CD4-positive, alpha-beta T cell treated with Interleukin-17A for 4 hours (primary cell): ENCODE measurements at places on chromosomes 2 and 18.
A peak's percentile ranks its signal among the peaks of the same experiment; 100 is the strongest.

- DNase-seq, result no peak
These were observed 72.1 kb upstream of the ZFP36L2 start for GRCh38 chr2:43298500-43298899.

DNA sequence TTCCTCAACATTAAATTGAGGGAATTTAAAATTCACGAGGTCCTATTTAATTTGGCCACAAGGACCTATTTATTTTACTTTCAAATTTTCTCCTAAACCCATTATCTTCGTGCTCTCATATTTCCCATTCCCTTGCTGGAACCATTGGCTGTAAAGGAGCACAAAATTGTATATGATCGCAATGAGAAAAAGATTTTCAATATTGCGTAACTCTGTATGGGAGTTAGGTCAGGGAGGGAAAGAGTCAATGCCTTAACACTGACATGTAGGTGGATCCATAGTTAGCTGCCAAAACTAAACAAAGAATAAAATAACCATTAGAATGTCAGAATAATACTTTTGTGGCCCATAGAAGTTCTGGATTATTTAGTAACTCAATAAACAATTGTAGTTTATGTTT, 40.6 kb upstream of the ZC3H15 start:
- DNase-seq, result no peak

DNA sequence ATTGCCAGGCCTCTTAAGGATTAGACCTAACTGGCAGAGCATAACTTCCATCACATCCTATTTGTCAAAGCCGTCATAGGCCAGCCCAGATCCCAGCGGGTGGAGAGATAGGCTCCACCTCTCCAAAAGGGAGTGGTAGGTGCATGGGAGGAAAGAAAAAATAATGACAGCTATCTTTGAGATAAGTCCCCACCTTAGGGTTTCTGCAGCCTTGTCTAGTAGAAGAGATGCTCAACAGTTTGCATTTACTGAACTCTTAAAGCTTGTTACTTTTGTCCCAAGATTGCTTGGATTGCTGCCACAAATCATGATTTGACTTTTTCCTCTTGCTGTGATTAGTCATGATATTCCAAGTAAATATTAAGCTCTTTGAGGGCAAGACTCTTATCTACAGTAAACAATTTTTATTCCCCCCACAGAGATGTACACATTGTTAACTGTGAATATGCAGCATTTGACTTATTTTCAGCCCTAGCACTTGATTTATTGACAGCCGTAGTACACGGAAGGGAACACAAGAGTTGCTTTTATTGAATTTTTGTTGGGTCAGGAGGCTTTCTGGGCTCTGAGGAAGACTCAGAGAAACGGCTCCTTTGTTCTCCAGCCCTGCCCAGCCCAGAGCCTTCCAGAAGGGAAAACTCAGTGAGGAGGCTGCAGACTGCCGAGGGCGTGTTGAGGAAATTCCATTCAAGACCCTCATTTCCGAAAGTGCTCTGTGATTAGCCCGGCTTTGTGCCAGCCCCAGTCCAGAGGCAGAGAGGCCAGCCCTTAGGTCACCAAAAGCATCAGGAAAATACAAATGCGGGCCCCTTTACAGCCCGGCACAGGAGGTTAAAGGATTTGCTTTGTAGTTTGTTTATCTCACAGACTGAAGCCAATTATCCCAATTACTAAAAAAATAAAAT, 75.5 kb upstream of the ZNF532 start:
- no peak for DNase-seq

GRCh38 chr2:138893746-138894145, 113.6 kb upstream of the NXPH2 start:
- no peak for DNase-seq

DNA sequence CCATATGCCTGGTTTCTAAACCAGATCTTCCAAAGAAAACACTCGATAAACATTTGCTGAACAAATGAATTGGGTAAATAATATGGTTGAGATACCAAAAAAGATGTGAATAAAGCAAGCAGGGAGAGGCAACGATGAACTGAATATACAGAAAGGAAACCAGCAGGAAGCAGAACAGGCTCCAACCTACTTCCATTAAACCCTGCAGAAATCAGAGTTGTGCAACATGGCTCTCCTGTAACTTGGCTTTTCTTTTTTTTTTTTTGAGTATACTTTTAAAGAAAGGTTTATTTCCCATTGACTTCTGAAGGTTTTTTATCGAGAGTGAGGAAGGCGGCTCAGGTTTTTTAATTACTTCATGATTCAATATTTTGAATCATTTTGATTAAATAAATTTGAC, 23.5 kb downstream of the ITSN2 start:
- no peak for DNase-seq

DNA sequence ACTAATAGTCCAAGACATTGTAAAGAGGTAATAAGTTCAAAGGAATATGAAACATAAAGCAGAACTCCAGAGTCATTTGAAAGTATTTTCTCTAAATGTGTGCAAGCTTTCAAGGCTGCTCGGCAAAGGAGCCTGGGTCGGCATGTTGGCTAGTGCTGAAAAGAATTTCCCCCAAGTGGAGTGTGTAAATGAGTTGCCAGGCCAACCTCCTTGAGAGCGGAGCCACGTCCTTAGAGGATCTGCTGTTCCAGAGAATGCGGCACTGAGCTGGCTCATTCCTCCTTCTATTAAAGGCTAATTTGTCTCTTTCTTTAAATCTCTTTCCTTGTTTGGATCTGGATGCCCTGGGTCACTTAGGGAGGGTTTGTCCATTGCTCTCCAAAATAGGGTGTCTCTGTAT, 127.5 kb downstream of the RDH14 start:
- no peak for DNase-seq

GRCh38 chr2:190670182-190670946, 21.5 kb downstream of the NAB1 start:
- DNase-seq, result no peak

GRCh38 chr2:263774-264492, at the start of gene SH3YL1:
Gene SH3YL1 (minus strand): TSS chr2:264032. CDS start chr2:263984, 48 bp downstream.
- peak; percentile 75 for DNase-seq

- no peak for DNase-seq
These were observed 152.2 kb downstream of the MTX2 start for GRCh38 chr2:176421297-176422050.

- no peak for DNase-seq
These were observed 45.2 kb upstream of the GCG start for GRCh38 chr2:162197069-162197825.

- DNase-seq, result no peak
These were observed 30.2 kb downstream of the CERKL start for GRCh38 chr2:181626671-181627070.

- DNase-seq, result no peak
These were observed 35.2 kb downstream of the LPIN1 start for GRCh38 chr2:11781602-11782001.

- peak; percentile 22 for DNase-seq
These were observed 4.5 kb upstream of the GAL3ST2 start for GRCh38 chr2:241772063-241772499.

DNA sequence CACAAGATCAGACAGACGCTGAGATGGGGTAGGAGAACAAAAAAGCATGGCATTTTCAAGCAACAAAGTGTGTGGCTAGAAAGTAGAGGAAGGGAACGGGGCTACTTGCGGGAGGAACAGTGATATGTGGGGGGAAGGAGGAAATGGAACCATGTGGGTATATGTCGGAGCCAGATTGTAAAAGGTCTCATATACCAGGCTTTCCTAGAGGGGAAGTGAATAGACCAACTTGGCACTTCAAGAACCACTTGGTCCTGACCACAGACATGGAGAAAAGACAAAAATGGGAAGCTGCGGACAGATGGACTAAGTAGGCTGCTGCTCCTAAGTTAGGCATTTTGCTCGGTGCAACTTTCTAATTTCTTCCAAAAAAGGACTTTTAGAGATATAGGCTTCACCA, 196.0 kb downstream of the DCC start:
- no peak for DNase-seq

DNA sequence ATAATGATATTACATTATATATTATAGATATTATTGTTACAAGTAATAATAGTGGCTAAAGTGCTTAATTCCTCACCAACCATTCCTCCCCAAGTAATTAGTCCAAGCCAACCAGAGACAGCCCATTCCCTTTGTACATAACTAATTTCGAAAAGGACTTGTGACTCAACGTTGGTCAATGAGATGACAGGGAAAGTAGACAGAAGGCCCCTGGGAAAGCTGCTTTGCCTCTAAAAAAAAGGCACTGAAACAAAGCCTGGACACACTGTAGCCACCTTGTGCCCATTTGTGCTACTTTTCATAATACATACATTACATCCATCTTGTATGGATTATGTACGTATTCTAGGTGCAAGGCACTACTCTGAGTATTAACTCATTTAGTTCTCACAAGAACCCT, 28.8 kb downstream of the COLEC12 start:
- DNase-seq, result no peak

GRCh38 chr2:154425994-154426393, 272.5 kb upstream of the KCNJ3 start:
- no peak for DNase-seq

DNA sequence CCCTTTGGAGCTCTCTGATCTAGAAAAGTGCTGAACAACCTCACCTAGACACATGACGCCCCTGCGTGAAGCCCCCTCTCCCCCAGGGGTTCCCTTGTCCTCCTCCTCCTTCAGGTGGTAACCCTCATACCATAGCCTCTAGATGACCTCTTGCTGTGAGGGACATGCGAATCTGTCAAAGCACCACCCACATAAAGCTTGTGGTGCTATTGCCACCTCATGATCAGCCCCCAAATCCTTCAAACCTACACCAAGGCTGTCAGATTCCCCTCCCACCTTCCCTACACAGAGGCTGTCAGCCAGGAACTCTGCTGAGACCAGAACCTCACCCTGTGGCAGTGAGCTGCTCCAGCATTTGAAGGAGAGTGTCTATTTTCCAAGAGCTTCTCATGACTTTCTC, 43.1 kb upstream of the TEX51 start:
- DNase-seq, result no peak

DNA sequence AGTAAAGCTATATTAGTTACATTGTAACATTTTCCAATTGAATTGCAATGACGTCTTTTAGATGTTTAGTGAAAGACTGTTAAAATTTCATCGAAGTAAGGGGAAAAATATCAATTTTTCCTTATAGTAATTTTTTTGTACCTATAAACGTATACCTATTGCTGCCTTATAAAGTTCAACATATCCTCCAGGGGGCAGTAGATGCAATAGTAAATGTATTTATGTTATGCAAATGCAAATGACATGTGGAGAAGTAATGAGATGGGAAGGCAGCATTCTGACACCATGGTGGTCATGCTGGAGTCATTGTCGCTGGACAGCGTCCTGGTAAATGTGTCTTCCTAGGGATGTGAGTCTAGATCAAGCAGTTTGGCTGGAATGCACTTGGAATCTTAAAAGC, 38.7 kb downstream of the MSTN start:
- no peak for DNase-seq

DNA sequence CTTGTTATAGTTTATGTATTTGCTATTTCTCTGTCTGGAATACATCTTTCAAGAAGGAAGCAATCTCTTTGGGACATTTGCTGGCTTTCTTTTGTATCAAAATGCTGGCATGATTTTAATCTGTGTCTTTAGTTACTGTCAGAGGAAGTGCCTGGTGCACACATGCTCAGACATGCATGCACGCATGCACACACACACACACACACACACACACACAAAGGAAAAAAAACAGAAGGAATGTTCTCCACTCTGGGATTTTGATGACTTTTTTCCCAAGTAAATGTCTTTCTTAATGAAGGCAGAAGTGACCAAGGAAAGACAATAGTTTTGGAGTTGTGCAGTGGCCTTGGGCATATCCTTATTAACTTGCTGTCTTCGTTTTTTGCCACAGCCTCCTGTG, 6.7 kb downstream of the GNAL start:
- DNase-seq, result no peak

- no peak for DNase-seq
These were observed 1354.9 kb downstream of the SUCLG1 start for GRCh38 chr2:83104202-83104601.

DNA sequence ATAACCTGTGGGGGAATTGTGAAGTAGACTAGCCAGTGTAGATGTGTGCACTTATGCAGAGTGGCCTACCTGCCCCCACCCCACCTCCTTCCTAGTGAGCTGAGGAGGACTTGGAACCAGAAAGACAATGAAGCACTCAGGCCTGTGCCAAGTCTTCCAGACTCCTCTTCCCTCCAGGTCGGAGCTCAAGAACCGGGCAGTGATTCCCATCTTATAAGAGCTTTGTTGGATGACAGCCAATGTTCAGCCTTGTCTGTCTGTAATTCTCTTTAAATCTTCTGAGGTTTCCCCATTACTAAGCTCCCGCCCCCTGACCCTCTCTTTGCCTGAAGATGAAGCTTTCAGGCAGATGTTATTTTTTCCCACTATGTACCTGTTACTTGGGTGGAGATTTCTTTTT, 121.0 kb downstream of the SMAD2 start:
- DNase-seq, result no peak

- DNase-seq, result no peak
These were observed 27.3 kb downstream of the INO80C start for GRCh38 chr18:35470435-35470834.

- DNase-seq, result no peak
These were observed 142.0 kb upstream of the SPOPL start for GRCh38 chr2:138359532-138359931.

GRCh38 chr18:7958081-7958896, 391.2 kb downstream of the PTPRM start:
- DNase-seq, result no peak

- no peak for DNase-seq
These were observed 29.0 kb upstream of the KCNG2 start for GRCh38 chr18:79768745-79769144.

- DNase-seq, result no peak
These were observed 103.3 kb downstream of the MYO5B start for GRCh38 chr18:50091509-50092244.

DNA sequence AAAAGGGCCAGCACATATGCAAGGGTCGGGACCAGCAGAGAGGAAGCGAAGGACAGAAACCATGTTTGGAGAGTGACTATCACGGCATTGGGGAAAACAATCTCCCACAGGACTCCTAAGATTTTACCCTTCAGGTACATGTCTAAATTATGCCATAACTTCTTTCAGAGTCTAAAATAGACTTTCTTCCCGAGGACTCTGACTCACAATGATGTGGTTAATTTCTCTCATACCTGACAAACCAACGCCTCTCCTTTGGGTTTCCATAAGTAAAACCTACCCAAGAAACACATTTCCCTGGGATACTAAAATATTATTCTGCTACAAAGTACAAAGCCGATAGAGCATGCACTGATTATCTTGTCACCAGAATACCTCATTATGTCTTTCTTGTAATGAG, 127.8 kb upstream of the NETO1 start:
- DNase-seq, result no peak

DNA sequence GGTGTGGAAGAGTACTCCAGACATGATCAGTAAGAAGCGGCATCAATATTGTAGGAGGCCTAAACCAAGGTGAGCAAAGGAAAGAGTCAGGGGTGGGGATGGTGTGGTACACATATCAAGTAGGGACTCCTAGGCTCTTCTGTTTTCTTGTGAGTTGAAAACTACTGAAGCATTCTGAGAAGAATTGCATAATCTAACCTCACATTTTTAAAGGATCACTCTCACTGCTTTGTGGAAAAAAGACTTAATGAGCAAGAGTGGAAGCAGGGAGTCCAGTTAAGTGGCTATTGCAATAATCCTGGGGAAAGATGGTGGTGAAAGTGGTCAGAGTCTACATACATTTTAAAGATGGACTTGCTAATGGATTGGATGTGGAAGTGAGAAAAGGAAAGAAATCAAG, 899.5 kb upstream of the FAM98A start:
- DNase-seq, result no peak
